ENCODE measurements at places on chromosomes 3 and 15.
A peak's percentile ranks its signal among the peaks of the same experiment; 100 is the strongest.

DNA sequence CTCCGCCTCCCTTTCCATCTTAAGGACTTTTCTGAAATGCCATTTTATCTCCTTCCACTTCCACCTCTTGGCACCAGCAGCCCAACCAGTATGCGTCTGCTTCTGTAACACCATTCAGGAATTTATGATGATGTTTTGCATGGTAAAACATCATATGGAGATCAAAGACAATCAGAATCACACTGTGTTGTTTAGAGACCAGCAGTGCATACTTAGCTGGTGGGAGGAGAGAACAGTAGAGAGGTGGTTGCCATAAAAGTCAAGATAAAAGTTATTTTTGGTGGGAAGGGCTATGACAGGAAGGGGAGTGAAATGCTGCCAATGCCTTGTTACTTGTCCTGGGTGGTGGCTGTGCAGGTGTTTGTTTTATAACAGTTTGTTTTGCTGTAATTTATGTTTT is 268.0 kb downstream of the OPA1 start:
- DNase-seq: no peak

- DNase-seq: no peak
Observed at GRCh38 chr3:106114220-106114619, 245.4 kb upstream of the CBLB start.

GRCh38 chr3:127831723-127832172 is 9.4 kb upstream of the MGLL start:
- no peak for DNase-seq

DNA sequence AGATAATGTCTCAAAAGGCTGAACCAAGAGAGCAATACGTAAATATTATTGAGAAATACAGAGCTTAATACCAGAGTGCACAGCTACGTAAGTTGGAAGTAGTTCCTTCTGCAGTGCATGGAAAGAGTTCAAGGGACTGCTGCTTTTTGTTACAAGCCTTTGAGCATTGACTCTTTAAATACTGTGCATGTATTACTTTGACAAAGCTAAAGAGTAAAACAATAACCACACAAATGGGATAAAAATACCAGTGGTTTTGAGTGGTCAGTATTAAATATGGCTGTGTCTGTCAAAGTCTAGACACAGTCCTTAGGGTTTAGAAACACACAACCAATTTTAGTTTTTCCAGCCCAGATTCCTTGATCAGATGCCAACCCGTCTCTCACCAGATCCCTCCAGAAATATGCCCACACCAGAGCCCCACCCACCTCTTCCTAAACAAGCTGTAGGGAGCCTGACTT is 62.1 kb downstream of the SSR3 start:
- DNase-seq: no peak

DNA sequence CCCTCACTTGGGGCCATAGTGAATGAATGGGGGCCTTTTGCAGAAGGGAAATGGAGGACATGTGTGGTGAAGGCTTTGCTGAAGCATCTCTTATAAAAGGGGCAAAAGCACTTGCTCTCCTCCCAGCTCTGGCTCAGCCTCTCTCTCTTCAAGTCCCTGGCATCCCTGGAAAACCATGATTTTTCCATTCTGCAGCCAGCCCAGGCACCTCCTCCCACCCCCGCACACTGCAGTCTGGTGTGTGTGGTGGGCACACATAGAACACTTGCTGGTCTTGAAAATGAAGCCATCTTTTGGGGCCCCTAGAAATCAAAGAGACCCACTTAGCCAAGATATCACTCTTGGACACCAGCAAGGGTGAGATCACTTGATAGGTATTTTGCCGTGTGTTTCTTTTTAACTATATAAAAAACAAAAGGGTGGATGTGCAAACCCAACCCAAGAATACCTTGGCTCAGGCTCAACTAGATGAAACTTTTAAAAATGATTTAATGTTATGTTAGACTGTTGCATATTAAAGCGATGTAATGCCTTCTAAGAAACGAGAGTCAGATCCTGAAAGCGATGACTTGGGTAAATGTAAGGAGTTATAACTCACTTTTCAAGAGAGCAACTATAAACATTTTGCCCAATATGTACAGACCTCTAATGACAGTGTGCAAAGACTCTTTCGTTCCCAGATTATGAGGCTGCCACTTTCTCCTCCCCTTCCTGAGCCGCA is 16.4 kb upstream of the ALDH1A3 start:
- no peak for DNase-seq

DNA sequence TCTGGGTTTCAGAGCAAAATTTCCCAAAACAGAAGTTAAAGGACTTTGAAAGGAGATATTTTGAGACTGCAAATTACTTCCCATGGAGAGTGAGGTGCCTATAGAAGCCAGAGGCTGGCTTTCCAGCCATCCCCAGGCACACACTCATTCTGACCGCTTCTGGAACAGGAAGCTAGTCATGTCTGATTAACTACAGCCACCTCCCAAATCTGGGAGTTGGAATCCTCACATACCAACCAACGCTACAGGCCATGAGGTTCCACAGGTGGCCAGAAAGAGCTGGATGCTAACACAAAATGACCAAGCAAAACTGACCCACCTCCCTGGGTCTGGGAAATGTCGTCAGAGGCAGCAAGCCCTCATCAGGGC is 87.2 kb downstream of the SNRK start:
- no peak for DNase-seq

DNA sequence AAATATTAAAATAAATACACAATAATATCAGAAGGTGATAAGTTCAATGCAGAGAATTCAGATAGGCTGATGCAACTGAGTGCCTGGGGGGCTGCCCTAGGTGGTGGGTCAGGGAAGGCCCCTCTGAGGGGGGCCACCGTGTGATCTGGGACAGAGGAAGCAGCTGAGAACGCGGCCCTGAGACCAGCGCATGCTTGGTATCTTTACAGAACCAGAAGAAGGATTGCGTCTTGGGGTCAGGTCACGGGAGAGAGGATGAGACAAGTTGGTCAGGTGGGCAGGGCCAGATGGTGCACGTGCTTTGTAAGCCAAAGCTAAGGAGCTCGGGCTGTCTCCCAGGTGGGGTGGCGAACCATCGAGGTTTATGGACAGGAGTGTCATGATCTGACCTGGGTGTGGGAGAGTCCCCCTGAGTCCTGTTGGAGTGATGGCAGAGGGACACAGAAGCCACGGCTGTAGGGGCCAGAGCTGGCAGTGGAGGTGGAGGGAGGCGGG is 121.2 kb downstream of the ETFA start:
- no peak for DNase-seq

DNA sequence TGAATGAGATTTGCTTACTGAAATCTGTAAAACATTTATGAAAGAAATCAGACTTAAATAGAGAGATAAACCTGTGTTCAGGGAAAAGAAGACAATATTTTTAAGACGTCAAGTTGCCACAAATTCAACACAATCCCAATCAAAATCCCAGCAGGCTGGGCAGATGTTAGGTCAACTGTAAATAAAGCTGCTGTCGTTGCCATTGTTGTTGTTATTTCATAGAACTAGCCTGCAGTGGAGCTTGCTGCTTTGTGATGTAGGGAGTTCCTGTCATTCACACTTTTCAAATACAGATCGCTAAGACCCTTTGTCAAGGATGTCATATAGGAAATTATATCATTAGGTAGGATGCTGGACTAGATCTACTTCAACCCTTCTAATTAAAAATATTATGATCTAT is 123.1 kb downstream of the NEO1 start:
- DNase-seq: no peak

DNA sequence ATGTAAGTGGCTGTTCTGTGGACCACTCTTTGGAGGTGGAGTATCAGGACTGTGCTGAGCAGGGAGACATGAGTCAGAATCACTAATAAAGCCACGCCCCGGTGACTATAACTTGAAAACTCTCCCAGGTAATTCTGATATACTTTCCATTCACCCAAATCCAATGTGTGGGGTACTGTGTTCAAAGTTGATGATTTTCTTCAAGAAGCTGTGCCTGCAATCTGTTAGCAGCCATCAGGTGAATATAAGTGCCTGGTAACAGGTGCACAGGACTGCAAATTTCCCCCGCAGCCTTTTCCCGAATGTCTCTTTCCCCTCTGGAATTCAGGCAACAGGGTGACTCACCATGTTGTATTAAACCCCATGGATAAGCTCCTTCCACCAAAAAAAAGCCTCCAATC is 17.0 kb downstream of the MAGI1 start:
- no peak for DNase-seq

DNA sequence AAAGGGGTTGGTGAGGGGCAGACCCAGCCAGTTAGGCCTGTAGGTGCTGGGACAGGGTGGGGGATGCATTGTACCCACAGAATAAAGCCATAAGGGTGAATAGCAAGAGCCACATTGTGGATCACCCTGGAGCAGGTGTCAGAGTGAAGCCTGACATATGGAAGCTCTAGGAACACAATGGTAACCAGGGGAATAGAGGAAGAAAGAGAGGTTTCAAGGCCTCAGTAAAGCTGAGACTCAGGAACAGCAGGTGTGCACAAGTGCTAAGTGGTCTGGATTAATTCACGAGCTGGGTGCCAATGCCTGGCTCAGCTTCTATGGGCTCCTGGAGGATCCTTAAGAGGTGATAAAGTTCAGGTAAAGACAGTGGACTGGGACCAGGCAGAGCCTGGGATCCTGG is 323.7 kb upstream of the CTNNB1 start:
- DNase-seq: no peak

GRCh38 chr3:110504901-110505300 is 566.7 kb upstream of the NECTIN3 start:
- DNase-seq: no peak

GRCh38 chr3:127675651-127676391 is 3.1 kb downstream of the ABTB1 start:
- DNase-seq: no peak

GRCh38 chr3:123225016-123225415 is 23.3 kb downstream of the SEC22A start:
- no peak for DNase-seq

- DNase-seq: peak; percentile 66
Observed at GRCh38 chr3:9172851-9173321, 76.6 kb downstream of the SRGAP3 start.

DNA sequence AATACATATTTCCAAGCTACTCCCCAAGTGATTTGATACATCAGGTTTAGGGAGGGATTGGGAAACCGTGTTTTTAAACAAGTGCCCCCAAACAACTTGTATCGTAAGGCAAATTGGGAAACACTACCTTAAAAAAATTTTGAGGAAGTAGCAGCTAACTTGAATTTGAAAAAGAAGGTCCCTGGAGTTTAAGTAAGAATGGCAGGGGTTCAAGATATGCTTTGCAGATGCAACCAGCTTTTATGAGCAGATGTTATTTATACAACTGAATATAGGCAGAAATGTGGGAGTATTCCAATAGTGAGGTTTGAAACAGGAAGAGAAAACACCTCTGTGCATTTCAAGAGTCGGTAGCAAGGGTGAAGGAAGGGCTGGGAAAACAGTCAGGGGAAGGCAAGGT is 139.6 kb downstream of the IL20RB start:
- DNase-seq: no peak

DNA sequence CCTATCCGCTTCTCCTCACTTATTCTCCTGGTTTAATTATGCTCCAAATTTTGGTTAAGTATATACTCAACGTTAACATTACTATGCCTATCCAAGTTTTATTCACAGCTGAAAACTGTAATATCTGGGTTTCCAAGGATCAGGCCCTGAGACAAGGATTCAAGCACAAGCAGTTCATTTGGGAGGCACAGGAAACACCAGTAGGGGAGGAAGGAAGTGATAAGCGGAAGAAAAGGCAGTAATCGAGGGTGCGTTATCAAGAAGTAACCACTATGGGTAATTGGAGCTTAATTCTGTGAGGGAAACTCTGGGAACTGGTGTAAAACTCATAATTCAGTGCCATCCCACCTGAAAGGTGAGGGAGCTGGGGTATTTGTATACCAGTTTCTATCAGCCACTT is 120.3 kb downstream of the KCNAB1 start:
- DNase-seq: no peak

DNA sequence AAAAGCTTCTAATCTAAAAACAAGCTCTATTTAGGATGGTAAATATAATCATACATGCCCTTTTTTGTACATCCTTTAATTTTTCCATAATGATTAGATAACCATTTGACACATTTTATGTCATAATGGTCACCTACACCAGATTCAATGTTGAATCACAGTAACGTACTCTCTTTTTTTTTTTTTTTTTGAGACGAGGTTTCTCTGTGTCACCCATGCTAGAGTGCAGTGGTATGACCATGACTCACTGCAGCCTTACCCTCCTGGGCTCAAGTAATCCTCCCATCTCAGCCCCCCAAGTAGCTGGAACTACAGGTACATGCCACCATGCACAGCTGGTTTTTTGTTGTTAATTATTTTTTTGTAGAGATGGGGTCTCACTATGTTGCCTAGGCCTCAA is 49.2 kb downstream of the PROS1 start:
- DNase-seq: no peak

- peak; percentile 34 for DNase-seq
Observed at GRCh38 chr15:53197426-53197839, 407.3 kb upstream of the ONECUT1 start.

- DNase-seq: no peak
Observed at GRCh38 chr3:172673210-172673679, 37.6 kb downstream of the NCEH1 start.

GRCh38 chr3:108391917-108392593 is 95.7 kb downstream of the HHLA2 start:
- DNase-seq: no peak

DNA sequence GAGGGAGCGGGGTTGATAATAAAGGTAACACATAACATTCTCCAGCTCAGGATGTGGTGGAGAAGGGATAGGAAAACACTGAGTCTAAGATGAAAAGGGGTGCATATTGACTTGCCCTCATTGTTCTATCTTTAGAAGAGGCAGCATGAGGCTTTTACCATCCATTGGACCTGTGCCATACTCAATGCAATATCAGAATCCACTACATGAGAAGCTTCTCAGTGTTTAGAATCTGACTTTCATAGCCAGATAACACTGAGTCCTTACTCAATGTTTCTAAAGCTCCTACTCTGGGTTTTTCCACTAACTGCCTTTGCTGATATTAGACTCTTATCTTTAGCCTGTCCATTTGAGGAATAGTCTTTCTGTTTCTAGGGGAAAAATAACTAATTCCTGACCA is 24.3 kb upstream of the GADL1 start:
- DNase-seq: no peak

DNA sequence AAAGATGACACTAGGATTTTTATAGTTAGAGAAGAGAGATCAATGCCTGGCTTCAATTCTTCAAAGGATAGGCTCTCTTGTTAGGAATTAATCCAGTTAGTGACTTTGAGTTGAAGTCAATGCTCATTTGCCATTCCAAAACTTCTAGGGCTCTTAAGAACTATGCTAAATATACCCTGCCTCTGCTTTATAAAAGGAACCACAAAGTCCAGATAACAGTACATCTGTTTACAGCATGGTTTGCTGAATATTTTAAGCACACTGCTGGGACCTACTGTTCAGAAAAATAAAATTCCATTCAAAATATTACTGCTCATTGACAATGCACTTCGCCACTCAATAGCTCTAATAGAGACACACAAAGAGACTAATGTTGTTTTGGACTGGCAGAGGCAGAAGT is 786.6 kb upstream of the DPPA4 start:
- no peak for DNase-seq

All from anterior cingulate cortex (tissue), 58 donors.